Activated CD4-positive, alpha-beta T cell treated with anti-CD3 and anti-CD28 coated beads for 4 hours (primary cell): ENCODE measurements at places on chromosomes 12 and 14.

- DNase-seq: peak; percentile 76
These were observed at the start of gene CMAS for GRCh38 chr12:22046090-22046967. CMAS (plus strand) TSS chr12:22046218; CDS start chr12:22046304, 86 bp downstream.

GRCh38 chr14:96944297-96944696 lies 147.1 kb downstream of the VRK1 start:
- no peak for DNase-seq

DNA sequence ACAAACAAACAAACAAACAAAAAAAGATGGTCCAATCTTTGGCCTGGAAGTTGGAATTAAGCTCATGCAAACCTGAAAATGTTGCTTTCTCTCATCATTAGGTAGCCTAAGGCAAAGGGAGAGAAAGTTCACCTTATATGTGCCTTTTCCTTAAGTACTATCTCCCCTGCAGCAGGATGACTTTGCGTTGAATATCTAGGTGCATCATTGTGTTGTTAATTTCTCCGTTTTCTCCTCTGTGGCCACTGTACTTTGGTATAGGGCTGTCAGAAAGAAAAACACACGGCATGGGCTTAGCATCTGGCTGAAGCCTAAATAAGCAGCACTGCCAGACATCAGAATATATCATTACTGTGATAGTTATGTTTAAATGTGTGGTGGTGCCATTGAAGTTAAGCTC lies 345.5 kb downstream of the BCAT1 start:
- DNase-seq: no peak

GRCh38 chr12:14402697-14403096 lies 37.2 kb downstream of the ATF7IP start:
- DNase-seq: no peak

- DNase-seq: no peak
These were observed 28.7 kb downstream of the TSPAN9 start for GRCh38 chr12:3105690-3106479.

GRCh38 chr14:61328626-61329262 lies 7.4 kb downstream of the PRKCH start:
- DNase-seq: no peak

DNA sequence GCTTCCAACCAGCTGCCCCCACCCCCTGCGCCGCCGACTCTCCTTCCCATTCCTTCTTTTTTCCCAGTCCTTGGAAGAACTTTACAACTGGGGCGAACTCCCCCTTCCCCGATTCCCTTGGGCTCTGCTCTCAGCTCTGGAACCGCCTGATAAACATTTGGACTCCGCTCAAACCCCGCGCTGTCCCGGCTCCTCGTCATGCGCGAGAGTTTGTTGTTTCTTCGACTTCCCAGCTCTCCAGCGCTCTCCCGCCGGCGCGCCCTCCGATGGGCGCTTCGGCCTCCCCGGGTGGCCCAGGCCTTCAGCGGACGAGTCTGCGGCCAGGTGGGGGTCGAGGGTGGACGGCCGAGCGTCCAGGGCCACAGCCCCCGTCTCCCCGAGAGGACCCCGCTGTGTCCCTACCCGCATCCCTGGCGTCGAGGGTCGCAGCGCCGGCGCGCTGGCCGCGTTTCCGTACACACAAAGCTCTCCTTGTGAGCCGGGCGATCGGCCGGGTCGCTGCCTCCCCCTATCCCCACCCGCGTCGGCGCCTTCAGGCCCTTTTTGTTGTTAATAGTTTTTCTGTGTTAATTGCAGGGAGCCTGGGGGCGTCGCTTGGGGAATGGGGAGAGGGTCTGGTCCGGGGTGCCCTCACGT lies 847 bp downstream of the MMP14 start:
- DNase-seq: no peak

GRCh38 chr14:74531467-74531866 lies 37.9 kb downstream of the ISCA2 start:
- DNase-seq: no peak

GRCh38 chr12:52703878-52704277 lies 554 bp upstream of the KRT77 start:
- DNase-seq: no peak

GRCh38 chr12:13171921-13172859 lies 24.3 kb upstream of the EMP1 start:
- no peak for DNase-seq
